ENCODE measurements at places on chromosomes 2 and 18. TPM values are rescaled to one million over a fixed set of nuclear protein-coding genes. Genes with fewer than 3 reads are reported as not detected.

GIGYF2 gene
- 40.9 TPM for total RNA-seq

ID2 gene
- total RNA-seq = 13.6 TPM

TUBA4B gene
- total RNA-seq = not detected

PLGLB2 gene
- 3.7 TPM for total RNA-seq

PROM2 gene
- 1.2 TPM for total RNA-seq

TANK gene
- total RNA-seq = 55.7 TPM

DNA sequence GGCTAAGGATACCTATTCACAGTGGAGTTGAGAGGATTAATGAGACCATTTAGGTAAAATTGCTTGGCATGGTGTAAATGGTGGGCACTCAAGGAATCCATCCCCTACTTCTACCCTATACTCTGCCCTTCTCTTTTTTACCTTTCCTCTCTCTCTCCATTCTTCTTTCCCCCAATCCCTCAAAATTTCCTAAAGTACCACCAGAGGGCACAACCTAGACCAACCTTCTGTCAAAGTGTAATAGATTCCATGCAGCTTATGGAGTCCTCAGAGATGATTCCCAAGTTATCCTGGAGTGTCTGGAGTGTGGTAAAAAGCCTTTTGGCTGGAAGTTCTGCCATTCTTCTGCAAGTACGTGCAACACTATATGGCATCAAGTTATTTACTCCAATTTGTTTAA is 33.0 kb upstream of the CCDC195 start:
- no peak overlapping the region for H3K27ac ChIP-seq
- no peaks in the 10 kb centered on the region for H3K4me1 ChIP-seq
- H3K4me3 ChIP-seq = no peak overlapping the region
- no peaks in the 10 kb centered on the region for H3K27me3 ChIP-seq
- DNase-seq = no peak

GRCh38 chr2:20170704-20171250 is 54.2 kb downstream of the SDC1 start:
- H3K27ac ChIP-seq = no peak overlapping the region
- no peak overlapping the region for H3K4me3 ChIP-seq

DNA sequence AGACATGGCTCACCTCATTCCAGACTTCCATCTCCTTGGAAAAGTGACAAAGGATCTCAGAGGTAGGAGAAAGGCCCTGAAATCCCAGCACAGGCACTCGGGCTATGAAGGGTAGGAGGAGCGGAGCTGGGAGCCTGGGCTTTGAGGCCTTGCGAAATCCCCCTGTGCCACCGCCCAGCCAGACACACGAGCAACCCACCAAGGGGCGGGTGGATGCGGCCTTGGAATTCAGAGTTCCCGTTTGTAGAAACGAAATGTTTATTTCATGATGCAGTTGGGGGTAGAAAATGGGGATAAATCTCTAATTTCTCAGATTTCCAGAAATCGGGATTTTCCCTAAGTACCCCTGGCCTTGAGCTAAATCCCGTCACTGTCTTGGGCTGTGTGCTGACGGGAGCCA is 177.1 kb upstream of the HDAC4 start:
- DNase-seq = no peak
- H3K4me1 ChIP-seq = no peaks in the 10 kb centered on the region
- H3K27ac ChIP-seq = no peak overlapping the region
- H3K27me3 ChIP-seq = no peaks in the 10 kb centered on the region

DNA sequence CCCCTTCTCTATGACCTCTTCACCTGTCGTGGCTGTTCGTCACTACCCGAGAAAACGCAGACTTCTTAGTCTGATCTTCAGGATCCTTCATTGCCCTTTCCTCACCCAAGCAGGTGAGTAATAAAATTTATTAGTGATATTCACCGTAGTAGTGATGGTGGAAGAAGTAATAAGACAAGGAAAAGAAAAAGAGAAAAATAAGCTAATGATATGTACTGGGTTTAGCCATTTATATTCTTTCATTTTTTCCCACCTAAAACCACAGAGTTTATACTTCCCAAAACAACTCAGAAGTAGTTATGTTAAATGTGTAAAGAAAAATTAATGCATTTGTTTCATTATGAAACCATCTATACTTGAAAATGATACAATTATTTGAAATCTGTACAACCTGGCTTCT is 19.7 kb downstream of the GYPC start:
- no peak overlapping the region for H3K4me3 ChIP-seq
- no peaks in the 10 kb centered on the region for H3K4me1 ChIP-seq
- DNase-seq = no peak
- H3K27me3 ChIP-seq = no peaks in the 10 kb centered on the region

DNA sequence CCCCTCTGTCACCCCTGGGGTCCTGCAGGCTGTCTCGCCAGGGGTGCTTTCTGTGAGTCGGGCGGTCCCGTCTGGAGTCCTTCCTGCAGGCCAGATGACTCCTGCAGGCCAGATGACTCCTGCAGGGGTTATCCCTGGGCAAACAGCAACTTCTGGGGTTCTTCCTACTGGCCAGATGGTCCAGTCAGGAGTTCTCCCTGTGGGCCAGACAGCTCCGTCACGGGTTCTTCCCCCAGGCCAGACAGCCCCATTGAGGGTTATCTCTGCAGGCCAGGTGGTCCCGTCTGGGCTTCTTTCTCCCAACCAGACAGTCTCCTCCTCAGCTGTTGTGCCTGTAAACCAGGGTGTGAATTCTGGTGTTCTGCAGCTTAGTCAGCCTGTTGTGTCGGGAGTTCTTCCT is 27.6 kb downstream of the ADNP2 start:
- no peak overlapping the region for H3K27ac ChIP-seq
- DNase-seq = no peak
- no peak overlapping the region for H3K4me3 ChIP-seq
- no peaks in the 10 kb centered on the region for H3K27me3 ChIP-seq
- H3K36me3 ChIP-seq = peaks cover 50% of the 10 kb centered on the region

- no peaks in the 10 kb centered on the region for H3K27me3 ChIP-seq
- no peak overlapping the region for H3K4me3 ChIP-seq
- peaks cover 29% of the 10 kb centered on the region for H3K4me1 ChIP-seq
- H3K27ac ChIP-seq = no peak overlapping the region
- DNase-seq = no peak
Measured at GRCh38 chr2:43346602-43347567, 120.5 kb upstream of the ZFP36L2 start.

- no peaks in the 10 kb centered on the region for H3K4me1 ChIP-seq
- no peaks in the 10 kb centered on the region for H3K27me3 ChIP-seq
- DNase-seq = no peak
- H3K36me3 ChIP-seq = no peaks in the 10 kb centered on the region
- H3K27ac ChIP-seq = no peak overlapping the region
Measured at GRCh38 chr2:156182132-156182531, 150.4 kb downstream of the NR4A2 start.

- H3K27ac ChIP-seq = no peak overlapping the region
- no peak overlapping the region for H3K4me3 ChIP-seq
- no peak for DNase-seq
- no peaks in the 10 kb centered on the region for H3K4me1 ChIP-seq
- peaks cover 3% of the 10 kb centered on the region for H3K36me3 ChIP-seq
Measured at GRCh38 chr18:79283929-79284328, 111.8 kb upstream of the NFATC1 start.

DNA sequence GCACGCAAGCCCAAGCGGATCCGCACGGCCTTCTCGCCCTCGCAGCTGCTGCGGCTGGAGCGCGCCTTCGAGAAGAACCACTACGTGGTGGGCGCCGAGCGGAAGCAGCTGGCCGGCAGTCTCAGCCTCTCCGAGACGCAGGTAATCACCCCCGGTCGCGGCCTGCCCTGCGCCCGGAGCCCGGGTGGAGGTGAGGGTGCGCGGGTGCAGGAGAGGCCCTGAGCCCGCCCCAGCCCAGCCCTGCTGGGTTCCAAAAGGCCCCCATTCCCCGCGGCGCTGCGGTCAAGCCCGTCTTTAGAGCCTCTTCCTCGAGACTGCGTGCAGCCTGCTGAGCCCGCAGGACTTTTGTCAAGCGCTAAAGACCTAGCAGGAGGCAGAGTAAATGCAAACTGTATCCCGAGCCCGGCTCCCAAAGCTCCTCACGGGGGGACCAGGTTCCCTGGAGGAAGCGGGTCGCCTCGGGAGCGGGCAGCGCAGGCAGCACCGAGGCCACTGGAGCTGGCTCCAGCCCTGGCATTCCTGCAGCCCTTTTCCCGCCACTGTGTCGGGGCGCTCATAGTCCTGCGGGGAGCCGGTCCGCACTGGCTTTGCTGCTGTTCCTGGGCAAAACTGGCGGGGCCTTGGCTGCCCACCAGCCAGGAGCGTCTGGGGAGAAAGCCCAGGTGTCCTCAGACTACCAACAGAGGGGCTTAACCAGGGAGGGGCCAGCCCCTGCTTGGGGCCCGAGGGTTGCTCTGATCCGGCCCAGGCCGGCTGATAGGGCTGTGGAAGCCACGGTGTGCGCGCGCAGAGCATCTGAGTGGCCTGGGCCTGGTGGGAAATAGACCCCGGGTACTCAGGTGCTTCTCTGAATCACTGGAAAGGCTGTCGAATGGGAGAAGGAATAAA is 7.3 kb downstream of the EMX1 start:
- no peaks in the 10 kb centered on the region for H3K36me3 ChIP-seq
- no peak for DNase-seq
- H3K27me3 ChIP-seq = peaks cover 99% of the 10 kb centered on the region
- no peak overlapping the region for H3K27ac ChIP-seq
